ENCODE measurements at places on chromosomes 16 and 17.

- no peak for DNase-seq
Measured at GRCh38 chr16:10362077-10362863, 23.6 kb upstream of the ATF7IP2 start.

DNA sequence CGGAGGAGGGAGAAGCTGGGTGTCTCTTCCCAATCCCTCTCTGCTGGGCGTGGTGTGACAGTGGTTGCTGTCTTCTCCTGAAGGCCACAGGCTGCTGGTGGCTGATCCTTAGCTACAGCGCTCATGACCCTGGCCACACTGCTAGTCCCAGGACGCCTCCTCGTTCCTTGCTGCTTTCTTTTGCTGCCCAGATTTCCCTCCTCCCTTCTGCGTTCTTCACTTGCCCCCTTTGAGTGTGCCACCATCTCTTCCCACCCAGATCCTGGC, 90.1 kb downstream of the MRC2 start:
- no peak for DNase-seq

DNA sequence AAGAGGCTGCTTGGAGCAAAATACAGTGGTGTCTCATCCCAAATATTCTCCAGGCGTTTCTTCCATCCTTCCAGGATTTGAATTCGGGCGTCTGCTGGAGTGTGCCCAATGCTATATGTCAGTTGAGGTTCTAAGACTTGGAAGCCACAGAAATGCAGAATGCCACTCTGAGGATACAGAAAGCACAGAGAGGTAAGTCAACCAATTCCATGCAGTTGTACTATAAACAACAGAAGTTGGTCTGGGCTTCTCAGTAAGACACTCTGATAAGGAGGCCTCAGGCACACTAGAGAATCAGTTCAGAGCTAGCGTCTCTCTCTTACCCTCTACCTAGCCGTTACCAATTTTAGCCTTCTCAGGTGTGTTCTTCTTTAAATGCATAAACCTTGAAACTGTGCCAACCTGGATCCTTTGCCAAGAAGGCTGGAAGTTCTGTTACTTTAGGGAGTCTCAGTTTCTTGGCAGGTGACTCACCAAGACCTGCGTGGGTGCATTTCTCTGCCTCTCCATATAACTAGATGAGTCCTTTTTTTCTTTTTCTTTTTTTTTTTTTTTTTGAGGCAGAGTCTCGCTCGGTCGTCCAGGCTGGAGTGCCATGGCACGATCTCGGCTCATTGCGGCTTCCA, 15.1 kb downstream of the NQO1 start:
- no peak for DNase-seq

GRCh38 chr17:78737332-78737731, 44.7 kb downstream of the CYTH1 start:
- DNase-seq: no peak
